Endodermal cell (in vitro differentiated cells): ENCODE measurements at places on chromosomes 4 and X. TPM values are rescaled to one million over a fixed set of nuclear protein-coding genes. Genes with fewer than 3 reads are reported as not detected.
A peak's percentile ranks its signal among the peaks of the same experiment; 100 is the strongest.

DNA sequence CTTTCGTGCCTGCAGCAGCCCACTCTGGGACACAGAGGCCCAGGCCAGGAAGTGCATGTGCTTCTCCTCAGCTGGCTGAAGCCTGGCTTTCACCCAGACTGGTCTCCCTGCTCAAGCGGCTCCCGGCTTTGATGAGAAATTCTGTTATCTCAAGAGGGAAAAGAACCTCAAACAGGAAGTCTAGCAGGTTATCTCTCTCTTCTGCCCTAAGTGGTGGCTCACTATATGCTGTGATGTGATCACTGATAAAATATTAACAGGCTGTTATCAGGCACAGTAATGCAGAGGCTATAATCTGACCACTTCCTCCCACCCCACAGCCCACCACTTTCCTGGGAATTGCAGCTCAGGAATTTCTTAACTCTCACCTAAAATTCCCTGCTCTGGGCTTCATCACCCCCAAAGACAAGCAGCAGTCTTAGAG is 13.3 kb downstream of the CLDN2 start:
- peak; percentile 70 for DNase-seq
- H3K27me3 ChIP-seq, result no peaks in the 10 kb centered on the region
- peaks cover 8% of the 10 kb centered on the region for H3K4me1 ChIP-seq
- no peaks in the 10 kb centered on the region for H3K36me3 ChIP-seq
- no peak overlapping the region for H3K27ac ChIP-seq

- no peak overlapping the region for H3K27ac ChIP-seq
- H3K27me3 ChIP-seq, result no peaks in the 10 kb centered on the region
- H3K36me3 ChIP-seq, result no peaks in the 10 kb centered on the region
- no peak overlapping the region for H3K4me3 ChIP-seq
- no peaks in the 10 kb centered on the region for H3K4me1 ChIP-seq
Measured at GRCh38 chr4:122914292-122914904, 8.0 kb downstream of the NUDT6 start.

Gene HTN3
- total RNA-seq, result not detected in 2 replicates

Gene ERAS
- not detected in 2 replicates for total RNA-seq

Gene P2RY10
- total RNA-seq, result not detected in 2 replicates
